Hypothalamus (tissue), 51 donors: ENCODE measurements at places on chromosomes 7 and 10.

- no peak for DNase-seq
Measured at GRCh38 chr10:29297678-29298077, 8.8 kb downstream of the LYZL1 start.

GRCh38 chr10:75244487-75245353 lies 9.0 kb upstream of the COMTD1 start:
- DNase-seq, result no peak

DNA sequence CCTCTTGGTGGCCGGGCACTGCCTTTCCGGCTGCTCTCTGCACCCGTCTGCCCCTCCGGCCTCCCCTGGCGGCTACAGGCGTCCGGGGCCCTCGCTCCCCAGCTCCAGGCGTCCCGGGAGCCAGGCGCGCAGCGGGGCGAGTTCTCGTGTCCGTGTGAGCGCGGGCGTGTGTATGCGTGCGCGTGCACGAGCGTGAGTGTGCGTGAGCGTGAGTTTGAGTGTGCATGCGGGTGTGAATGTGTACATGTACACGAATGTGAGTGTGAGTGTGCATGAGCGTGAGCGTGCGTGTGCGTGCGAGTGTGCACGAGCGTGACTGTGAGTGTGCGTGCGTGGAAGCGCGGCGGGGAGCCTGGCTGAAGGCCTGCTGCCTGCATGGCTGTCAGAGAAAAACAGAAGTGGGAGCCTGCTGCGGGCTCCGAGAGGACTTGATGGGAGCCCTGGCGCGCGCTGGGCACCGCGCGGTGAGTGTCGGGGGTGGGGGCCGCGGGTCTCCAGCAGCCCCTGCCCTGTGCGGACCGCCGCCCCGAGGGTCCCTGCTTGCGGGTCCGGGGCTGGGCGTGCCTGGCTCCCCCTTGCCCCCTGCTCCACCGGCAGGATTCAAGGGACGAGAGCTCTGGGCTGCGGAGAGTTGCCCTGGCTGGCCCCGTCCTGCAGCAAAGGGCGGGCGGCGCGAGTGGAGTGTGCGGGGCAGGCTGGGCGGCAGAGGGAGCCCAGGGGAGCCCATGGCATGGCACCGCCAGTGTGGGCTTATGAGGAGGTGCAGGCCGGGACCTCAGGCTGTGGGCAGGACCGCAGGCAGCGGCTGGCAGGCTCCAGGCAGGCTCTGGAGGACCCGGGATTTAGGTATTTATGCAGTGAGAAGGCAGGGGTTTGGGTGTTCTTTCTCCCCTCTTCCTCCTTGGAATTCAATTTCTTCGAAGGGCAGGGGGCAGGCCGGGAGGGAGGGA lies 75.8 kb upstream of the EN2 start:
- DNase-seq, result peak; percentile 20

- DNase-seq, result no peak
Measured at GRCh38 chr7:87110778-87111177, 41.5 kb upstream of the DMTF1 start.

- no peak for DNase-seq
Measured at GRCh38 chr7:85471740-85472139, 284.9 kb upstream of the SEMA3D start.

GRCh38 chr10:133528296-133528844 lies 1.2 kb downstream of the CYP2E1 start:
- DNase-seq, result no peak

GRCh38 chr10:44352316-44353127 lies 32.4 kb downstream of the CXCL12 start:
- no peak for DNase-seq

- DNase-seq, result no peak
Measured at GRCh38 chr7:118153551-118154177, 30.3 kb upstream of the LSM8 start.

DNA sequence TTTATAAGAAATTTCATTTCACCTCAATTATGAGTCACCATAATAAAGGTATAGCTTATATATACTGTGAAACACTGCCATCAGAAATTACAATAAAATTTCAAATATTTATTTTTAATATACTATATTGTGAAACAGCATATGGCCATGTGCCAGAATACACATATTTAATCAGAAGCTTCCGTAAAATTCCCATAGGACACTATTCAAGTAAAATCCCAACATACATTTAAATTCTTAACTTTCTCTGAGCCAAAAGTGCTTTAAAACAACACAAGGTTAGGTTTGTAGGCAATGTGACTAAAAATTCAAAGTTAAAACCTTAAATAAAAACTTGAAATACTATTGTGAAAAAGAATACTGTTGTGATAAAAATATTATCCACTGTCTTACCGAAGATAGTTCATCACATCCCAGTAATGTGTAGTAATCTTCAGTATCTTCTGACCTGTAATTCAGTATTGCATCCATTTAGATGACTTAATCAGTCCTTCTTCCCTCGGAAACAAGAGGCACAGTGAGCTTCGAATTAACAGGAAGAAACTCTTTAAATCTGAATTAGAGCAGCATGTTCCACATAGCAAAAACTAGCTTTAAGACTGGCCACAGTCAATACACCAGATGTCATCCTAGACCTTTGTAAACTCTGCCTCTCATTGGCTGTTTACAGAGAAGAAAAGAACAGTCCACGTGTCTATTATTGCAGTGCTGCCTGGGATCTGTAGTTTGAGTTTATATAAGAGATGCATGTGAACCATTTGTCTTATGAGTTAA lies at the start of gene DNAJC12:
Gene DNAJC12, minus strand, starts transcription at position 648 of the 774 bp plus-strand sequence. Its CDS starts 177 bp downstream, at position 471.
- no peak for DNase-seq

DNA sequence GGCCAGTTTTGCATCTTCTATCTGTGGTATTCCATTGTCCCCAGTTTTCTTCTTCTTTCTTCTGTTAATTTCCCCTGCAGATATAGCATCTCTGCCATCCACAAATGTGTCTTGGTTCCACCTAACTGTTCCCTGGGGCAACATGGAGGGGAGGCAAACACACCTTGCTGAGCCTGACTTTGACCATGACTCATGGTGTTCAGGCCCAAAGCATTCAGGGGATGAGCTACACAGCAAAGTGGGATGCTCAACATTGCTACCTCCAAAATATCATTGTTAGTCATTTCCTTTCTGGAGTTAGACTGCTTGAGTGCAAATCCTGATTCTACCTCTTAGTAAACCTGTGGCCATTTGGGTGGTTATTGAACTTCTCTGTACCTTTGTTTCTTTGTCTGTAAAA lies 542.7 kb downstream of the LRMDA start:
- no peak for DNase-seq

GRCh38 chr10:119454316-119454715 lies 88.2 kb downstream of the RGS10 start:
- no peak for DNase-seq

DNA sequence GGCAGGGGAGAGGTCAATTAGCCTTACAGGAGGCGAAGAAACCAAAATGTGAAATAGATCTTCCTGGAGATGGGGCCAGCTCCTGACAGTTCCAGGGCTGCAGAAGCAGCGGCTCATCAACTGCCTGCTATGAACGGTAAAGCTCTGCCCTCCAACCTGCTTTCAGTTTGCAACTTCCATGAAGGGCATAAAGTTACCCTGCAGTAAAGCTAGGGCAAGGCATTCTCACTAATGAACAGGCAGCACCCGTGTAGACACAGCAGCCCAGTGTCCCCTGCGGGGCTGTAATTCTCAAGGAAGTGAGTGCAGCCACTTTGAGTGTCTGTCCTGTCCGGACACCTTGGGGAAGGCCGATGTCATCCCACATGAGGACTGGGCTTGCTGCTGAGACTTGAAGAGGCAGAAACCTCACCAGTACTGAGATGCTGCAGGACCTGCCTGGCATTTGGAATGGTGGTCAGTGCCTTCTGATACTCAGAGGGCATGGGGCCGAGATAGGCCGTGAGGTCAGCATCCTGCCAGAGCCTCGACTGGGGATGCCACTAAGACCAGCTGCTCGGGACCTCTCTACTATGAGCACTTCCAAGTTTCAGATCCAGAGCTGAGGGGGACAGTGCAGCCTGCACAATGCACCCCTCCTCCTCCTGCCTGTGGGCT lies 26.1 kb upstream of the C10orf53 start:
- DNase-seq, result no peak

DNA sequence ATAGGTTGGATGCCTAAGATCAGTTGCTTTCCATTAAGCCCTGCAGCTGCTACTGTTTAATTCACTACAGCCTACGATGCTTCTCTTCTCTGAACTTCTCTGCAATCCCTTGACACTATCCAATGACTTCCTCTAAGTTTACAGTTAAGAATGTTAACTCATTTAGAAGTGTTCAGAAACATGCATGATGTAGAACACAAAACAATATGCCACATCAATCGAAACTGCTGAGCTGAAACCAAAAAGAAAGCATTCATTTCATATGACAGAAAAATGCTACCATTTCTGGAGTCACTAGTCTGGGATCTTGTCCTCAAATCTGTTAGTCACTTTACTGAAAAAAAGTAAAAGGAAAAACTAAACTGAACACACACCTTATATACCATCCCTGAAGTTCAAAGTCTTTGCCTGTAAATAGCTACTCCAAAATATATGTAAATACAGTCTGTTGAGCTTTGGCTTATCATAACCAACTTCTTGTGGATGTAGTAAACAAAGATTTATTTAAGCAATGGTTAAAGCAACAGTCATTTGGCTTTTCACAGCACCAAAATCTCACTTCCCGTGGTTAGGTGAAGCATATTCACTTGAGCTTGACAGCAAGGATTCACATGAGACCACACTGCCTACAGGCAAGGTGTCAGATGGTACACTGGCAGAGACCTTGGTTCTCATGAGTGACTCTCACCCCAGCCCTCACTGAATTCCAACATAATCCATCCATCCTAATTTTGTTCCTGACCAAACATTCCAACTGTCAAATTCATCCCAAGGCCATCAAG lies 187.0 kb downstream of the PPP1R17 start:
- DNase-seq, result no peak

DNA sequence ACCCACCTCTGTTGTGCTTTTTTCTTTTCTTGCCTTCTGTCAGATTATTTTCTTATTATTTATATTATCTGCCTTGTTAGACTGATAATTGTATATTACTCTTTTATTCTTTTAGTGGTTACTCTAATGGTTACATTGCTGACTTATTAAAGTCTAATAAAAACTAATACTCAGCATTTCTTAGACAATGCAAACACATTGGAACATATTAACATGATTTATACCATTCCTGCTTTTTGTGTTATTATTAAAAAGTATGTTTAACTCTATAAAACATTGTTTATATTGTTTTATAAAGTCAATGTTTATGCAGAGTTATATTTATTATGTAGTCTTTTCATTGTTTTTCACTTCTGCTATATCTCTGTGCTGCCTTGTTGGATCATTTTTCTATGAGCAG lies 68.0 kb upstream of the CACNA2D1 start:
- DNase-seq, result no peak

- DNase-seq, result no peak
Measured at GRCh38 chr7:33946094-33946699, 40.9 kb downstream of the BMPER start.

DNA sequence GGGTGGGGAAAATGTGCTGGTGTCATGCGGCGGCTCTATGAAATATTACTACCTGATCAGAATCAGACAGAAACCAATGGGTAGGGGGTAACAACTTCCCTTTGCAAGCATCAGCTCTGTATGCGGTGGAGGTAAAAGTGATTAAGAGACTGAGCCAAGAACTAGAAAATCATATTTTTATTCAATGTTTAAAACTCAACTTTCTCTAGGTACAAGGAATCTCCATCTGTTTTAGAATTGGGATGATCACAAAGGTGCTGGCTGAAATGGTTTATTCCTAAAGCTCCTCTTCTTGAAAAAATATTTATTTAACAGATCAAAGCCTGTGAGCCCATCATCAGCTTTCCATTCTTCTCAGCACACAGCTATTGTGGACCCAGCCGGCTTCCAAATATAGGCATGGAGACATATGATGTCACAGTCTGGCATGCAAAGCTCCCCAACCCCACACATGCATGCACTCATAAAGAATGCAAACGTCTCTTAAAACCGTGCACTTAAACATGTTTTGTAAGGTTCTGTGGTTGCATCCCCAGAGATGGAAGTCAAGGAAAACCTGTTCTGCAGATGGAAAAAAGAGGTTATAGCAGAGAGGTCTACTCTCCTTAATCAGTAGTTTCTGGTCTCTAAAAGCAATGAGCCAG lies 126.0 kb downstream of the SKIDA1 start:
- DNase-seq, result no peak

DNA sequence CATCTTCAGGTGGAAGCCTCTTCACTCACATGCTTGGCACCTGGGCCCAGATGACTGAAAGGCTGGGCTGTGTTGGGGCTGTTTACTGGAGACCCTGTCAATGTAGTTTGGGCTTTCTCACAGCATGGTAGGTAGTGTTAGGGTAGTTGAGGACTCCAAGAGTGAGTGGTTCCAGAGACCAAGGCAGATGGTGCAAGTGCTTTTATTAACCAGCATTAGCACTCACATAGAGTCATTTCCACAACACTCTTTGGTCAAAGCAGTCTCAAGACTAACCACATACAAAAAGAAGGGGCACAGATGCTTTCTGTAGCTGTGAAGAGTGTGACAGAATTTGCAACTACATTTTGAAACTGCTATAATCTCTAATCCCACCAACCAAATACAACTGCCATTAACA lies 135.0 kb downstream of the RTKN2 start:
- DNase-seq, result no peak

GRCh38 chr10:29176845-29177832 lies 111.7 kb upstream of the LYZL1 start:
- DNase-seq, result no peak

DNA sequence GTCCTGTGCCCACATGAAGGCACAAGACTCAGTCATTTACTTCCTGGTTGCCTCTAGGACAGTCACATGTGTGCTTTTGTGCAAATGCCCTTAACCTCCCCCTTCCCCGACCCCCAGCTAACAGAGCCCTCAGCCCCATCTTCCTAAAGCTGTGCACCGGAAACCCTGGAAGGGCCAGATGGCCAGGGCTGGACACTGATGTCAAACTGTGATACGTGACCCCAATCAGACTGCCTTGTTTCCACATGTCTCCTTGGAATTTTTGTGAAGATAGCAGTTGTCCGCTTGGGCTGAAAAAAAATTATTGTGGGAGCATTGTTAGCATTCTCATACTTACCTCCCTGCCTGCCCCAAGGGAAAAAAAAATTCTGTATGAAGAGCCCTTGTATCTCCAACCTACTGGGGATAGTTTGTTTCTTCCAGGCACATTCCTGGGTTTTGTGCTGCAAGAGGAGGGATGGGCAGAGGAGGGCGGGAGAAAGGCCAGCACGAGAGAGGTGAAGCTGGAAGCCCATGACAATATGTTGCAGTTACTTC lies 17.0 kb upstream of the ADAM12 start:
- DNase-seq, result no peak

DNA sequence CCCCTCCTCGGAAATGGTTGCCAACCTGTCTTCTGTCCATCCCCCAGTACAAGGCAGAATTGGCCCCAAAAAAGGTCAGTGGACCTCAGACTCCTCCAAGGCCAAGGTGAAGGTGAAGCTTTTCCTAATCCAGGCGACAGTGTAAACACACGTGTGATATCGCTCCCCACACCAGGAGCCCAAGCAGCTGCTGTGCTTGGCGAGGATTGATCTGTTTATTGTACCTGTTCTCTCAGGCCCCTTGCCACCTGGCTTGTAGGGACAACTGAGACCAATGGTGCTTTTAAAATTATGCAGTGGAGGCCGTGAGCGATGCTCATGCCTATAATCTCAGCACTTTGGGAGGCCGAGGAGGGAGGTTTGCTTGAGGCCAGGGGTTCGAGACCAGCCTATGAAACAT lies 66.1 kb upstream of the GTF2IRD1 start:
- no peak for DNase-seq
